Inflammatory macrophage treated with lipopolysaccharide for 4 hours (primary cell): ENCODE measurements at places on chromosomes 12 and 14.

- no peak for DNase-seq
Observed at GRCh38 chr14:99749142-99749541, 44.1 kb upstream of the EML1 start.

- peak; percentile 70 for DNase-seq
Observed at GRCh38 chr12:131882804-131883520, 11.5 kb upstream of the ULK1 start.

DNA sequence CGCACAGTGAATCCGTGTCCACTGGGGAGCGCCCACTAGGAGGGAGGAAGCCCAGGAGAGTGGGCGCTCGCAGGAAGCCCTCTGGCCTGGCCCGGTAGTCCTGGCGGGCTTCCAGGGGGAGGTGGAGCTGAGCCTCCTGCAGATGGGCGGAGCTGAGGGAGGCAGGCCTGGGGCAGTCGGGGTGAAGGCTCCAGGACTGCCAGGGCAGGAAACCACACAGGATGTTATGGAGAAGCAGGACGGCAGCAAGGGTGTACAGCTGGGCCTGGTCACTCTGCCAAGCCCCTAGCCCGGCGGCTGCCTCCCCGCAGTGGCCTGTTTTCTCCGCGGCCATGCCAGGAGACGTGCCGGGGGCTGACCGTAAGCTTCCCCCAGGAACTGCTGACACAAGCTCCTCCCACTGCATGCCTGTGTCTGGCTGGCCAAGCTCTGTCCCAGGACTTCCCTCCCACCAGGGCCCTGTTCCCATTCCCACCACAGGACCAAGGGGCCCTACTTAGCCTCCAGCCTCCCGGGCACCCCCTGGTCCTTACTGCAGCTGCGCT is 143.4 kb upstream of the C14orf180 start:
- DNase-seq: peak; percentile 2

- DNase-seq: no peak
Observed at GRCh38 chr12:23084236-23084995, 459.4 kb downstream of the ETNK1 start.

GRCh38 chr12:4261655-4262054 is 11.9 kb upstream of the CCND2 start:
- no peak for DNase-seq

- peak; percentile 79 for DNase-seq
Observed at GRCh38 chr14:50677527-50678063, 9.5 kb upstream of the SAV1 start.

DNA sequence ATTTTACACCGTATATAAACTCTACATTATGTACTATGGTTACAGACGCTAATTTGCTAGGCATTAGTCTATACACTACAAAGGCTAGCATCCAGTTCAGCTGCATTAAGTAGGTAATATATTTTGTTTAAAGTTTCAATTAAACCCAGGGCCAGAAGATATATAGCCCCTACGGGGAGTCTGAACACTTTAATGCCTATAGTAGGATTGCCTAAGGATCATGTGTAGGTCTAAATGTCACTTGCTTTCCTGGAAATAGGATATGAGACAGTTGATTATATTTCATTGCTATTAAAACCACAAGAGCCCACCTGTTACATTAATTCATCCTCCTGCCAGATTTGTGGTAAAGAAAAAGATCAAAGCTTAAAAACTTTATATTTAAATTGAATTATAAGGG is 286.9 kb downstream of the TMTC2 start:
- no peak for DNase-seq

DNA sequence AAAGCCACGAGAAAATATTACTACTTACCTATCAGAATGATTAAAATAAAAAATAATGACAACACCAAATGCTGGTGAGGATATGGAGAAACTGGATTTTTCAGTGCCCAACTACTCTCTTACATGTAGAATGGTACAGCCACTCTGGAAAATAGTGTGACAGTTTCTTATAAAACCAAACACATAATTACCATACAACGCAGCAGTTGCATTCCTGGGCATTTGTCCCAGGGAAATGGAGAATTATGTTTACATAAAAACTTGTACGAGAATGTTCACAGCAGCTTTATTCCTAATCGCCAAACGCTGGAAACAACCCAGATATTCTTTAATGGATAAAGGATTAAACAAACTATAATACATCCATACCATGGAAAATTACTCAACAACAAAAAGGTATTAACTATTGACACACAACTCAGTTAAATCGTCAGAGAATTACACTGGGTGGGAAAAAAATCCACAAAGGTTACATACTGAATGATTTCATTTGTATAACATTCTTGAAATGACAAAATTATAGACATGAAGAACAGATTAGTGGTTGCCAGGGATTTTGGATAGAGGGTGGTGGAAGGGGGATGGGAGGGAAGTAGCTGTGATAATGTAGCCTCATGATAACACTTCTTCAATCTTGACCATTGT is 35.4 kb downstream of the TAOK3 start:
- no peak for DNase-seq

GRCh38 chr14:89899291-89899690 is 55.2 kb downstream of the EFCAB11 start:
- DNase-seq: no peak

- DNase-seq: no peak
Observed at GRCh38 chr14:68541178-68541896, 251.5 kb downstream of the ZFP36L1 start.

GRCh38 chr14:75941030-75941429 is 40.8 kb downstream of the TGFB3 start:
- no peak for DNase-seq

DNA sequence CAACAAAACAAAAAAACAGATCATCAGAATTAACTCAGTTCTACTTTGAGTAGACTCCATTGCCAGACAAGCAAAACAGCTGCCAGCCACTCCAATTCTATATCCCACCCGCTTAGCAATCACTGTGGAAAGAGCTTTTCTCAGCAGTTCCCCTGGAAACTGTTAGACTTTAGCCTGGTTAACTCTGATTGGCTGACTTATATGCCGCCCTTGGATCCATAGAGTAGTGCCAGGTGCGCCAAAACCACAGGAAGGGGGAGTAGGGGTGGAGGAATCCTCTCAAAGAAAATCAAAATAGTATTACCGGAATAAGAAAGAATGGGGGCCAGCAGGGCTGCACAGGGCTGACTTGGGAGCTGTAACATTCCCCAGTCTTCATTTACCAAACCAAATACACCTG is 5.4 kb upstream of the EML5 start:
- DNase-seq: no peak

- no peak for DNase-seq
Observed at GRCh38 chr12:65500091-65500900, 221.8 kb downstream of the MSRB3 start.

GRCh38 chr12:76618031-76618430 is 58.5 kb upstream of the OSBPL8 start:
- DNase-seq: peak; percentile 46

DNA sequence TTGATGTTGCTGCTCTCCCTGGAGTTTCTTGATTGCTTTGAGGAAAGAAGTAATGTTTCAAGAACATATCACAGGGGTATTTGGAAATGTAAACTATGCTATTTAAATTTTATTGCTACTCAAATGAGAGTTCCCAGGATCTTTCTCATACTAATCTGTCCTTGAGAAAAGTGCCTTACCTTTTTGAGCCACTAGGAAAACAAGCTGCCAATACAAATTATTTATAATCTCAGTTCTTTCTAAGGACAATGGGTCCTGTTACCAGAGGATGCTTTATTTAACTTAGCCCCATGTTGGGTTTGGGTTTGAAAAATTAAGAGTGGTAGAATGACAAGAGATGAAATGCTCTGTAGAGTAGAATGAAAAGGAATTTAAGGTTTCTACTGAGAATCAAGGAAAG is 258.2 kb upstream of the PRKD1 start:
- DNase-seq: no peak

DNA sequence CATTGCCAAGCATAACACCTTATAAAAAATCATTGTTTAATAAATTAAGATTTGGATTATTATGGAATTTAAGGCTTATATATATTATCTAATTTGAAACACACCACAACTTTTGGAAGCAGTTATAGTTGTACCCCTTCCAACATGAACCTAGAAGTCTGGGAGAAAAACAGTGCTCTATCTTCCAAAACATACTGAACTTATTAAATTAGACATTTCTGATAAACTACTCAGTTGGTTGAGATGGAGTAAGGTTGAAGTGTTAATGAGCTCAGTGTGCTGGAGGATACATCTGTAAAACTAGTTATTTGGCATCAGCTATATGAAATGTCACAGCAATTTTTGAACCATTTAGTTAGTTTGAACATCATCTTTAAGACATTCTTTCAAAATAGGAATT is 227.4 kb downstream of the ALX1 start:
- no peak for DNase-seq

DNA sequence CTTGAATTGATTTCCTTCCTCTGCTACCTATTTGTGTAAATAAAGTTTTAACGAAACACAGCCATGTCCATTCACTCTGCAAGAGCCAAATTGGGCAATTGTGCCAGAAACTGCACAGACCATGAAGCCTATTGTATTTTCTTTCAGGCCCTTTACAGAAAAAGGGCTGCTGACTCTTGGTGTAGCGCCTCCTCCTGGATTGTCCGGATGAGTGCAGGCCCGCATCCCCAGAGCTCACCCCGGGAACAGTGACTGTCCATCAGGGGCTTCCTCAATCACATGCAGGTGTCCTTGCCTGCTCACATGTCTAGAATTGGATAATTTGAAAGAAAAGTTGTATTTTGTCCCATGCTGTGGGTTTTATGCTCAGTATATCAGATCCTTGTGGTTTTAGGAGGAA is 1282.2 kb downstream of the AACS start:
- DNase-seq: no peak

DNA sequence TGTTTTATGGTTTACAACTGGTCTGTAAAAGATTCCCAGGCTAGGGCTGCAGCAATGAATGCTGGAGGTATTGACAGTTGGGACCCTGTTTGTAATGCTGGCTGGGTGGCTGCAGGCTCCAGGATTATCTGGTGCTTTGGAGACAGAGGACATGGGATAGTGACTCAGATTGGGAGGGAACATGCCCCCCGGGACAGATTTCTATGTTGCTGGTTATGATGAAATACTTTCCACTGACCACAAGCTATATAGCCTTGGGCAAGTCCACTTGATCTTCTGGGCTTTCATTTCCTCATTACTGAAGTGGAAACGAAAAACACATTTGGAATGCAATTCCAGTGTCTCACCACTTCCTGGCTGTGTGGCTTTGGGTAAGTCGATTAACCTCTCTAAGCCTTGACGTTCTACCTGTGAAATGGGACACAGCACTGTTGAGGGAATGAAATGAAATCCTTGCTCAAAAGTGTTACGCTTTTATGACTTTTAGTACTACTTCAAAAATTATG is 6.3 kb upstream of the TPCN1 start:
- DNase-seq: peak; percentile 99

DNA sequence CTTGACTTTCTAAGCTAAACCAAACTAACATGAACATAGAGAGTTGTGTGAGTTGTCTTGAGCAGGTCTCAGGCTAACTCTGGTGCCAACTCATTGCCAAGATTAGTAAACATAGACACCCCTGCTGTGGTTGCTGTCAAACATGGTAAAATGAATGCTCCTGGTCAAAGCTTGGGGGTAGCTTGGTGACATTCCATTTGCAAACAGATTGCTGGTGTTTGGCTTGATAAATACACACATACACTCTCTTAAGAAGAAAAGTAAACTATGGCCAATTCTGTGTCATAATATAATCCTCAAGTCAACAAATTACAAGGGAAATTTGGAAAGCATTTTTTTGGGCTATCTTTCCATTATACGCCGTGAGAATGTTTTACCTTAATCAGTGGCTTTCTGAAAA is 386.4 kb upstream of the PDE3A start:
- DNase-seq: no peak

DNA sequence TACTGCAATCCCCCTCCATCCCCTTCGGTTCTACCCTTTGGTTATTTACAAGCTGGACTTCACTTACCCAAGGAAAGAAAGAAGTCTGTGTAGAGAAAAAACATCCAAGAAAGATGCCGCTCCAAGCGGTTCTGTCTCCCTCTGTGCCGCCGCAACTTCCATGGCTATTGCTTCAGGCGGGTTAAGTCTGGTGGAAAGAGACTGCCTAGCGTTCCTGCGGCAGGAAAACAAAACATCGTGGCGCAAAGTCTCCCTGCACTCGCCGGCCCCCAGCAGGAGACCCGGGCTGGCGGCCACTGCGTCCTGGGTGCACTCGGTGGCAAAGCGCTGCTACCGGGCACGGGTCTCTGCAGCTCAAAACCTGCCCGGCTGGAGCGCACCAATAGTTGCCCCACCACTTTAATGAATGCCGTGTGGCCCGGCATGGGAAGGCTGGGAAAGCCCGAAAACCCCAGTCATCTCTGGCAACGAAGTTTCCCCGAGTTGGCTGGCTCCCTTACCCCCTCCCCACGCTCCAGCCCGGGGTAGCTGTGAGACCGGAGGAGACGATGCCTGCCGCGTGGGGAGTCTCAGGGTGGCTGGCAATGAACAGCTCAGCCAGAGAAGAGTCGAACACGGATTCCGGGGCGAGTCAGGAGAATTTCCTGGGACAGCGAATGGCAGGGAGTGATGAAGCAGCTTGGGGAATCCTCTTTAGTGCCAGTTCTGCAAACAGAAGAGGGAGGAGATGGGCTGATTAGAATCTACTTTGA is 3.5 kb upstream of the KCNK10 start:
- no peak for DNase-seq

DNA sequence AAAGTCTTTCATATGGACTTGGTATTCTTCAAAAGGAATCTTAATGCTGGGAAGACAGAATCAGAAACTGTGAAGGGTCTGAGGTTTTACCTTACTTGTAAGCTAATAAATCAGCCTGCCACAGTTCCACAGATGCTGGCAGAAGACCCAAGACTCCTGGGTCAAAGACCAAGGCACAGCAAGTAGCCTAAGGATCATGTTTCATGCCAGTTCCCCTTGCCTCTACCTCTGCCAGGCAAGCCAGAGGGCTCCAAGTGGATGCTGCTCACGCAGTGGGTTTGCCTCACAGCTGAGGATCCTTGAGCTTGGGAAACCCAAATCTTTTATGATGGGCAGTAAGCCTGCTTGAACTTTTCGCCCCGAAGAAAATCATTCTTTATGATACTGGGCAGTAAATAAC is 15.2 kb upstream of the RXYLT1 start:
- DNase-seq: no peak

GRCh38 chr12:9032202-9032964 is 43.0 kb downstream of the KLRG1 start:
- DNase-seq: peak; percentile 95

DNA sequence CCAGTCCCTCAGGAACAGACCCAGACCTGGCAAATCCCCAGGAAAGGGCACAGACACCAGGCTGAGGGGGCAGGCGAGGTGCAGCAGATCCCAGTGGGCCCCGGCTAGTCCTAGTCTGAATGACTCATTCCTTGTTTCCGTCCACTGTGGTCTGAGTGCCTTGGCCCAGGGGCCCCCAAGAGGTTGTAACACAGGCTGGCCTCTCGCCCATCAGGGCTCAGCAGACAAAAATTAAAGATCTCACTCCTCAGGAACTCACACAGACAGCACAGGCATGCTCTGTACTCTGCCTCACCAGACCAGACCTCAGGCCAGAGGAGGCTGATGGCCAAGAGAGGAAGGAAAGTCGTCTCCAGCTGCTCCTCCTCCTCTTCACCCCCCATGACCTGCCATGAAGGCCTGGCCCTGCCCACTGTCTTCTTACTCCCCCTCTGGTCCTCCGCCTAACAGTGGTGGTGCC is 7.7 kb upstream of the LTBP2 start:
- DNase-seq: peak; percentile 44
